ENCODE measurements at places on chromosomes 5 and 9.

GRCh38 chr9:17846948-17847655 is 268.2 kb downstream of the SH3GL2 start:
- DNase-seq: no peak

- DNase-seq: no peak
Observed at GRCh38 chr9:136678034-136678433, 9.2 kb downstream of the AGPAT2 start.

GRCh38 chr9:88651682-88652633 is 117.0 kb downstream of the NXNL2 start:
- no peak for DNase-seq

DNA sequence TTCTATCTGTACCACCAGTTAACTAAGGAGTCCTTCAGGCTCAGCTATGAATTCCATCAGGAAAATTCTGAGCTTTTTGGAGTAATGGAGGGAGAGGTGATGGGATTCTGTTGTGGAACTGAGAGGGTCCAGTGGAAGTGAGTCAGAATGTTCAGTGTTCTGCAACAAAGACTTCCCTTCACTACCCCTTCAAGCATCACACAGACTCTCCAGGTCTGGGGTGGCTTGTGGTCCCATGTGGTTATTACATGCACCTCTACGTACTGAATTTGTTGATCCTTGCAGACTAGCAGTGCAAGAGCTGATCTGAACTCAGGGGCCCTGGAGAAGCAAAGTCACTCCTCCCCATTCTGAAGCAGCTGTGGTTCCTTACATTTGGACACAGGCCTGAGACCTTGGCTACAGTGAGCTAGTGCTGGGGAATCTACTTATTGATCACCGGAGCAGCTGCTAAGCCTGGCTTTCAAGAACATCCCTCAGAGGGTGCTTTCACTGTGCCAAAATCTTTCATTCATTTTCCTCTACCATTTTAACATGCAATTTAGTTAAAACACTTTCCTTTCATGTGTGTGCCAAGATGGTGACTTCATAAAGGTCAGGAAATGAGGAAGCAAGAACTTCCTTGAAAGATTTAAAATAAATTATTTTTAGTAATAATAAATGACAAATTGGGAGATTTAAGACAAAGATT is 75.0 kb upstream of the TNC start:
- DNase-seq: no peak

- no peak for DNase-seq
Observed at GRCh38 chr9:135523521-135524129, 2.4 kb downstream of the LCN1 start.

DNA sequence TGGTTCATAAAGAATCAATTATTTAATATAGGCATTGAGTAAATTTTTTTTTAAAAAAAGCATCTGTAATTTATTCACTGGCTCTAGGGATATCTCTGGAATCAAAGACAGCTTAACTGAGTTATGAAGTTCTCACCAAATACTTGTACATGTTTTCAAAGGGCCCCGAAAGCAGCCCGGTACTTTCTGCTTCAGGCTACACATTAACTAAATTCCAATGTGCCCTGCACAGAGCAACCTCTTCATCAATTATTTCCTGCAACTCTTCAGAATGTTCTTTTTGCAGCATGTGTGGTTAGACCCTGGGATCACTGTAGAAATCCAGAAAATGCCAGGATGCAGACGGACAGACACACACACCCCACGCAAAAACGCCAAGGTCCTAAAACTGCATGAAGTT is 209.0 kb downstream of the EFNA5 start:
- DNase-seq: no peak

- DNase-seq: no peak
Observed at GRCh38 chr5:134549714-134550113, 24.2 kb downstream of the JADE2 start.

Data from stimulated activated CD8-positive, alpha-beta memory T cell treated with anti-CD3 and anti-CD28 coated beads, Interleukin-7, amount 100 ng/mL, for 4 hours (primary cell).